ENCODE measurements at places on chromosomes 1 and 21.

GRCh38 chr1:36085686-36086526, 2.0 kb downstream of the TEKT2 start:
- DNase-seq = no peak

- no peak for DNase-seq
Measured at GRCh38 chr1:8349473-8349865, 31.6 kb downstream of the SLC45A1 start.

GRCh38 chr21:24895885-24896734, 711.2 kb downstream of the MRPL39 start:
- peak; percentile 26 for DNase-seq

GRCh38 chr1:93255222-93256079, 74.9 kb downstream of the CCDC18 start:
- DNase-seq = peak; percentile 72

- peak; percentile 17 for DNase-seq
Measured at GRCh38 chr21:42337830-42338728, 12.7 kb downstream of the TFF2 start.

All from AG10803 (cell line).